ENCODE measurements at places on chromosomes 16 and 17. TPM values are rescaled to one million over a fixed set of nuclear protein-coding genes. Genes with fewer than 3 reads are reported as not detected.

- no peak for DNase-seq
- peaks cover 17% of the 10 kb centered on the region for H3K36me3 ChIP-seq
- H3K4me3 ChIP-seq, result no peak overlapping the region
- H3K4me1 ChIP-seq, result peaks cover 21% of the 10 kb centered on the region
These were observed 23.2 kb downstream of the COTL1 start for GRCh38 chr16:84594725-84595038.

DNA sequence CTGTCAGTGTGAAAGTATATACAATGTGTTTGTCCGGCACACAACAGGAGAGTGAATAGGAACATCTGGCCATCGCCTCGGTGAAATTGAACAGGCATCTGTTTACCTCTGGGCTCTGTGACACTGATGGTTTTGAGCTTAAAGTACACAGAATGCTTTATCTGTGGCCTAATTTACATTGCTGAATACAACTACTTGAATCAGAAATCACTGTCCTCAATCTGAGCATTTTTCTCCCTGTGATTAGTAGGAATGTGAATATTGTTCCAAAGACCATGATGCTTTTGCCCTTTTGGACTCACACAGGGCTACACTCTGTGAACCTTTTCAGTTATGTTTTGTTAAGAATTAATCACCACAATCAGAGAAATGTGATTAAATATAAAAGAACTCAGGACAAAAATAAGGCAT, 323.0 kb upstream of the TBX2 start:
- peaks cover 32% of the 10 kb centered on the region for H3K4me1 ChIP-seq
- no peak for DNase-seq
- no peaks in the 10 kb centered on the region for H3K27me3 ChIP-seq
- H3K27ac ChIP-seq, result peak overlapping the region; percentile 45

- no peak overlapping the region for H3K4me3 ChIP-seq
- H3K36me3 ChIP-seq, result peaks cover 13% of the 10 kb centered on the region
- peak overlapping the region; percentile 48 for H3K27ac ChIP-seq
- peaks cover 15% of the 10 kb centered on the region for H3K4me1 ChIP-seq
These were observed 15.4 kb upstream of the SPATA32 start for GRCh38 chr17:45277216-45277849.

- no peak for DNase-seq
- no peaks in the 10 kb centered on the region for H3K36me3 ChIP-seq
- peaks cover 3% of the 10 kb centered on the region for H3K27me3 ChIP-seq
- no peak overlapping the region for H3K27ac ChIP-seq
- H3K4me3 ChIP-seq, result no peak overlapping the region
- peaks cover 10% of the 10 kb centered on the region for H3K4me1 ChIP-seq
These were observed 51.5 kb upstream of the RCVRN start for GRCh38 chr17:9956474-9957131.

DNA sequence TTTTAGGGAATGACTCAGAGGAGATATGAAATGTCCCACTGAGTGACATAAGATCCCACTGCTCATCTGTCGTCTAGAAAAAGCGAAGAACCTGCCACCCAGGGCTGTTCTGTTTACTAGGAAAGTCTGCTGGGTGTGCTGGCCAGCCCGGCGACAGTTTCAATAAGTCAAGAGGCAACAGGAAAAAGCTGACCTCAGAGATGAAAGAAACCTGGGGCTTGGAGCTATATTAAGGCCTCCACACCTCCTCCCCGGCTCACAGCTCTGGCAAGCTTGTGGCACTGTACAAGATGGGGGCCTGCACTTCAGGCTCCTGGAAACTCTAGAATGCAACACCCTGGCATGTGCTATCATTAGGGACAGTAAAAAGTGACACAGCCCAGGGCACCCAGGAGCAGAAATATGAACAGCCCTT, 10.6 kb downstream of the ZFHX3 start:
- H3K36me3 ChIP-seq, result no peaks in the 10 kb centered on the region
- DNase-seq, result no peak
- peak overlapping the region; percentile 100 for H3K27ac ChIP-seq
- no peaks in the 10 kb centered on the region for H3K27me3 ChIP-seq
- H3K4me3 ChIP-seq, result peak overlapping the region; percentile 67

- no peaks in the 10 kb centered on the region for H3K27me3 ChIP-seq
- H3K4me3 ChIP-seq, result no peak overlapping the region
- H3K36me3 ChIP-seq, result peaks cover 3% of the 10 kb centered on the region
These were observed 30.4 kb downstream of the RAI1 start for GRCh38 chr17:17711641-17712162.

- H3K36me3 ChIP-seq, result no peaks in the 10 kb centered on the region
- H3K4me1 ChIP-seq, result no peaks in the 10 kb centered on the region
- DNase-seq, result no peak
- no peak overlapping the region for H3K4me3 ChIP-seq
These were observed 69.5 kb upstream of the PIRT start for GRCh38 chr17:10907370-10907769.

DNA sequence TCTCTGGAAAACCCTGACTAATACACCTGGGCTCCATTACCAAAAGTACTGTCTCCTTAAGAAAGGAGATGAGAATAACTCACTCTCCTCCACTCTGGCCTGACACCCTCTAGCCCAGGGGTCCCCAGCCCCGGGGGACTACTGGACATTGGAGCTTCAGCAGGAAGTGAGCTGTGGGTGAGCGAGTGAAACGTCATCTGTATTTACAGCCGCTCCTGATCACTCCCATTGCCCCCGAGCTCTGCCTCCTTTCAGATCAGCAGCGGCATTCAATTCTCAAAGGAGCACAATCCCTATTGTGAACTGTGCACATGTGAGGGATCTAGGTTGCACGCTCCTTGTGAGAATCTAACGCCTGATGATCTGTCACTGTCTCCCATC, 126.3 kb upstream of the TNRC6C start:
- DNase-seq, result no peak
- H3K4me3 ChIP-seq, result no peak overlapping the region
- H3K27me3 ChIP-seq, result peaks cover 16% of the 10 kb centered on the region
- H3K36me3 ChIP-seq, result no peaks in the 10 kb centered on the region
- H3K4me1 ChIP-seq, result peaks cover 21% of the 10 kb centered on the region

GRCh38 chr16:35733278-35733965, 2274.0 kb downstream of the TP53TG3F start:
- no peaks in the 10 kb centered on the region for H3K27me3 ChIP-seq
- no peak overlapping the region for H3K4me3 ChIP-seq
- no peaks in the 10 kb centered on the region for H3K4me1 ChIP-seq
- no peak for DNase-seq

DNA sequence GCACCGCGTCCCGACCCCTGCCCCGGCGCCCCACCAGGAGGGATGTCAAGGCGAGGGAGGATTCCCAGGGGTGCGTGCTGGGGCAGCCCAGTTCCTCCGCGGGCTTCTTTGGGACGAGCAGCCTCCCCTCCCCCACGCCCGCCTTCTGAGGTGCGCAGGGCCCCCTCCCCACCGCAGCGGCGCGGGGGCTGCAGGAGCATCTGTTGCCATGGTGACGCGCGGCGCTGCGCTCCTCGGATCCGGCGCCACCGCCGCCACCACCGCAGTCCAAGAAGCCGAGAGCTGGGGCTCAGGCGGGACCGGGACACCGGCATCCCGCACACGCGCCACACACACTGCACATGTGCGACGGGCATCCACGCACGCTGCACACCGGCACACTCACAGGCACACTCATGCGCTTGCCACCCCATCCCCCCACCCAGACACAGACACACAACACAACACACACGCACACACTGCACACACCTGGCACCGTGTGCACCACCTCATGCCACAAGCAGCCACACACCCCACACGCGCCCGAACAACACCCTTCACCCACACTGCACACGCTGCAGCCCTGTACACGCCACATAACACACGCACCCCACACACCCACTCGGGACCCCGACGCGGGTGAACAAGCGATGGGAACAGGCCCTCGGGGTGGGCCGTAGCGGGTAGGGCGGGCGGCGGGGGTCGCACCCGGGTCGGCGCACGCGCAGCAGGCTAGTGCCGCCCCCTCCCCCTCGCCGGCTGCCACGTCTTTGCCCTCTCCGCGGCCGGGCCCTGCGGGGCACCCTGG, 17.0 kb downstream of the ENPP7 start:
- H3K4me1 ChIP-seq, result peaks cover 15% of the 10 kb centered on the region
- peaks cover 75% of the 10 kb centered on the region for H3K27me3 ChIP-seq
- no peak overlapping the region for H3K27ac ChIP-seq
- peak overlapping the region; percentile 56 for H3K4me3 ChIP-seq
- DNase-seq, result no peak
- H3K36me3 ChIP-seq, result no peaks in the 10 kb centered on the region

- H3K4me3 ChIP-seq, result no peak overlapping the region
- no peak for DNase-seq
- no peaks in the 10 kb centered on the region for H3K36me3 ChIP-seq
- peaks cover 5% of the 10 kb centered on the region for H3K4me1 ChIP-seq
- no peak overlapping the region for H3K27ac ChIP-seq
- peaks cover 81% of the 10 kb centered on the region for H3K27me3 ChIP-seq
These were observed 4.5 kb downstream of the PRKCB start for GRCh38 chr16:23840310-23840709.

GRCh38 chr17:14739656-14740431, 439.0 kb downstream of the HS3ST3B1 start:
- DNase-seq, result no peak
- no peak overlapping the region for H3K4me3 ChIP-seq

DNA sequence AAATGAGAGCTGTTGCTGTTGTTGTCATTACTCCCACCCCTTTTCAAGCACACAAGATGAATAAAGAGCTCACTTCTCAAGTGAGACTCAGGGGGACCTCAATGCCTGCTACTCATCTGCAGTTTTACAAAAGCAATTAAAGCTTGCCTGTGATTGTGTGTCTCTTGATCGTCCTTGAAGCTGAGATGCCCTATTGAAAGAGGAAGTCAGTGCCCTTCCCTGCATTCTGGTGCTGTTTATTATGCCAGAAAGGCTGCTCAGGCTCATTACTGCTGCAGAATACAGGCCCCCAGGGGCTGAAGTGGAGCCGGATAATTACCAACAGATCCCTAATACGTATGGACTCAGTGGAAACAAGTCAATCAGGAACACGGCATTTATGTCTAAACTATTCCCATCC, 147.2 kb downstream of the HS3ST2 start:
- H3K27ac ChIP-seq, result no peak overlapping the region
- no peak for DNase-seq
- H3K4me3 ChIP-seq, result no peak overlapping the region
- H3K27me3 ChIP-seq, result peaks cover 26% of the 10 kb centered on the region
- no peaks in the 10 kb centered on the region for H3K36me3 ChIP-seq

DNA sequence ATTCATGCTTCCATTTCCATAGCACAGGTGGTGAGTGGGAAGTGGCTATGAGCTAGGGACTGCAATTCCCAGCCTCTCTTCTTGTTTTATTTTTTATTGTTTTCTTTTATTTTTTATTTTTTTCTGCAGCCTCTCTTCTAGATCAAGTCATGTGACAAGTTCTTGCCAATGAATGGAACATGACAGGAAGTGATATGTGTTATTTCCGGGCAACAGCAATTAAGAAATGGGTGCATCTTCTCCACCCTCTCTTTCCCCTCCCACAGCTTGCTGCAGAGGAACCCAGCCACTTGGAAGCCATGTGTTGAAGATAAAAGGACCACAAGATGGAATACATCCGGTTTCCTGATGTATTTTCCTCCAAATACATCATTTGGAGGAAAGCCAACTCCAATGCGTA, 23.6 kb downstream of the IRX5 start:
- peaks cover 26% of the 10 kb centered on the region for H3K27me3 ChIP-seq
- H3K4me3 ChIP-seq, result no peak overlapping the region
- H3K4me1 ChIP-seq, result no peaks in the 10 kb centered on the region
- DNase-seq, result no peak
- H3K36me3 ChIP-seq, result peaks cover 8% of the 10 kb centered on the region

GRCh38 chr16:55671206-55671973, 15.6 kb downstream of the SLC6A2 start:
- H3K36me3 ChIP-seq, result no peaks in the 10 kb centered on the region
- DNase-seq, result no peak
- no peak overlapping the region for H3K27ac ChIP-seq

- DNase-seq, result no peak
- H3K27me3 ChIP-seq, result no peaks in the 10 kb centered on the region
These were observed 203.1 kb downstream of the MSI2 start for GRCh38 chr17:57459286-57459915.

DNA sequence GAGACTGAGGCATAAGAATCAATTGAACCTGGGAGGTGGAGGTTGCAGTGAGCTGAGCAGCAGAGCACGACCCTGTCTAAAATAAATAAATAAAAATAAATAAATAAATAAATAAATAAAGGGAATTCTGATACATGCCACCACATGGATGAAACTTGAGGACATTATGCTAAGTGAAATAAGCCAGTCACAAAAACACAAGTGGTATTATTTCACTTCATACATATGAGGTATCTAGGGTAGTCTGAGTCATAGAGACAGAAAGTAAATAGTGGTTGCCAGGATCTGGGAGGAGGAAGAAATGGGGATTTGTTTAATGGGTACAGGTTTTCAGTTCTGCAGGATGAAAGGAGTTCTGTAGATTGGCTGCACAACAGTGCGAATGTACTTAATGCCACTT, 16.3 kb downstream of the PIPOX start:
- DNase-seq, result no peak
- no peak overlapping the region for H3K27ac ChIP-seq
- no peak overlapping the region for H3K4me3 ChIP-seq
- peaks cover 33% of the 10 kb centered on the region for H3K27me3 ChIP-seq

GRCh38 chr17:8022360-8023003, 16.4 kb upstream of the ALOX15B start:
- no peak overlapping the region for H3K4me3 ChIP-seq
- no peaks in the 10 kb centered on the region for H3K36me3 ChIP-seq
- no peak for DNase-seq
- H3K27me3 ChIP-seq, result peaks cover 5% of the 10 kb centered on the region
- peak overlapping the region; percentile 5 for H3K27ac ChIP-seq

- peaks cover 6% of the 10 kb centered on the region for H3K27me3 ChIP-seq
- H3K27ac ChIP-seq, result no peak overlapping the region
- DNase-seq, result no peak
- no peak overlapping the region for H3K4me3 ChIP-seq
- no peaks in the 10 kb centered on the region for H3K4me1 ChIP-seq
- no peaks in the 10 kb centered on the region for H3K36me3 ChIP-seq
These were observed 450.3 kb upstream of the PSMD7 start for GRCh38 chr16:73846356-73846755.

DNA sequence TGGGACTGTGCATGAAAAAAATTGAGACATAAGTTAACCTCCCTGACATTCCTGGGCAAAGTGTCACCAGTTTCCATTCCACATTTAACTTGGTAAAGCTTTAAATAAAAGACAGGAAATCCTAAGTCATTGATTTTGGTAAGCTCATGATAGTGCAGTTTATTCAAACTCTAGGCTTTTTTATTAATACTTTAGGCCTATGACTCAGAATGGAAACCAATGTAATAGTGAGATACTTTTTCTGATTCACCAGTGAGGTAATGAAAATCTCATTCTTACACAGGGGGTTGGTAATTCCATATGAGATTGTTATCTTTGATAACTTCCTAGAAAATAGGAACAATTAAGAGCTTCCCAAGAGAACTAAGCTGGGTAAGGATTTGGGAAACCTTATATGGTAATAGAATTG, 91.1 kb downstream of the NLK start:
- no peaks in the 10 kb centered on the region for H3K27me3 ChIP-seq
- H3K36me3 ChIP-seq, result peaks cover 8% of the 10 kb centered on the region
- H3K4me1 ChIP-seq, result peaks cover 14% of the 10 kb centered on the region
- H3K4me3 ChIP-seq, result no peak overlapping the region

- DNase-seq, result no peak
- no peak overlapping the region for H3K4me3 ChIP-seq
- peaks cover 41% of the 10 kb centered on the region for H3K27me3 ChIP-seq
- no peak overlapping the region for H3K27ac ChIP-seq
- H3K36me3 ChIP-seq, result no peaks in the 10 kb centered on the region
- H3K4me1 ChIP-seq, result peaks cover 3% of the 10 kb centered on the region
These were observed 5.1 kb downstream of the SNAI3 start for GRCh38 chr16:88681084-88681680.

The SIRT7 gene
- 21.3 TPM for total RNA-seq

The LDHD gene
- 0.65 TPM for total RNA-seq

The TP53TG3F gene
- total RNA-seq, result not detected

The ZNF597 gene
- total RNA-seq, result 3.9 TPM

The PRSS8 gene
- total RNA-seq, result 79.1 TPM

The CRYM gene
- total RNA-seq, result 4.1 TPM

The BAIAP3 gene
- total RNA-seq, result 1.3 TPM

The GID4 gene
- 10.8 TPM for total RNA-seq

The SLC35G6 gene
- not detected for total RNA-seq
